Activated naive CD8-positive, alpha-beta T cell treated with anti-CD3 and anti-CD28 coated beads, Interleukin-2, amount 50 U/mL, for 24 hours (primary cell): ENCODE measurements at places on chromosomes 1 and 21.
A peak's percentile ranks its signal among the peaks of the same experiment; 100 is the strongest.

- no peak for DNase-seq
Observed at GRCh38 chr1:44698138-44698537, 23.6 kb downstream of the ARMH1 start.

- DNase-seq, result peak; percentile 57
Observed at GRCh38 chr1:231931846-231932454, 305.4 kb downstream of the DISC1 start.

GRCh38 chr1:237032029-237032428, 10.0 kb upstream of the RYR2 start:
- DNase-seq, result no peak

DNA sequence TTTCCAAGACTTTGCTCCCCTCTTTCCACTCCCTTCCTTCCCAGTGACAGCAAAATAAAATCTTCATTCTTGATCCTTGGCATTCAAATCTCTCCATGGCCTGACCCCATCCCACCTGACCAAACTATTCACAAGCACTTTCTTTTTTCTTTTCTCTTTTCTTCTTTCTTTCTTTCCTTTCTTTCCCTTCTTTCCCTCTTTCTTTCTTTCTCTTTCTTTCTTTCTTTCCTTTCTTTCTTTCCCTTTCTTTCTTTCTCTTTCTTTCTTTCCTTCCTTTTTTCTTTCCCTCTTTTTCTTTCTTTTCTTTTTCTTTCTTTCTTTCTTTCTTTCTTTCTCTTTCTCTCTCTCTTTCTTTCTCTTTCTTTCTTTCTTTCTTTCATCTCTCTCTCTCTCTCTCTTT, 207.1 kb downstream of the ADGRL2 start:
- no peak for DNase-seq

GRCh38 chr1:156592910-156593660, 1.5 kb downstream of the NAXE start:
- no peak for DNase-seq

DNA sequence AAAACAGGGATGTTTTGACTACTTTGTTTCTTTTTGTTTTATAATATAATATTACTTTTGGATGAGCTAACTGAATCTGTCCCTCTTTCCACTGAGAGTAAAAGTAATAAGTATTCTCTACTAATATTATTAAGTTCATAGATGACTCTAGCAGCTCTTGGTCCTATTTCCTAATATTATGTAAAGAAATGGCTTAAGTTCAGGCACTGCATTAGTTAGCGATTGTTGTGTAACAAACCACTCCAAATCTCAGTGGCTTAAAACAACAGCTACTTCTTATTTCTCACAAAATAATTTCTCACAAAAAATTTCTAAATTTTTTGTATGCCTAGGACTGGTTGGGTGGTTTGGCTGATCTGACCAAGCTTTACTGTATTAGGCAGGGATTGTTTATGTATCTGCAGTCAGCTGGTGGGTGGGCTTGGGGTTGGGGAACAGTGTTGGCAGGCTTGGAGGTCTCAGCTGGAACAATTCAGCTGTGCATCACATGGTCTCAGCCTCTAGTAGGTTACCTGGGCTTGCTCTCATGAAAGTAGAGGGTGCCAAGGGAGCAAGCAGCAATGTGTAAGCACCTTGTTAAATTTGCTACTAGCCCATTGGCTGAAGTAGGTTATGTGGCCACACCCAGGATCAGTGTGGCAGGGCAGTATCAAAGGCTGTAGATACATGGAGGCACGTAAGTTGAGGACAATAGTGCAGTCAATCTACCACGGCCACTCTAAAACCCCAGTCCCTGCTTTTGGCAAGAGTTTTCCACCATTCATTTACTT, 8.8 kb upstream of the CCT8 start:
- DNase-seq, result no peak

- DNase-seq, result no peak
Observed at GRCh38 chr21:35053356-35054096, 4.4 kb upstream of the RUNX1 start.

- DNase-seq, result no peak
Observed at GRCh38 chr1:93735722-93736121, 54.1 kb upstream of the BCAR3 start.
